ENCODE measurements at places on chromosomes 7 and 10.
A peak's percentile ranks its signal among the peaks of the same experiment; 100 is the strongest.

- DNase-seq: no peak
These were observed 12.3 kb downstream of the CNPY1 start for GRCh38 chr7:155533827-155534690.

- DNase-seq: peak; percentile 90
These were observed 80.8 kb downstream of the SEC23IP start for GRCh38 chr10:119973281-119973680.

- no peak for DNase-seq
These were observed 14.1 kb downstream of the LAT2 start for GRCh38 chr7:74223711-74224510.

DNA sequence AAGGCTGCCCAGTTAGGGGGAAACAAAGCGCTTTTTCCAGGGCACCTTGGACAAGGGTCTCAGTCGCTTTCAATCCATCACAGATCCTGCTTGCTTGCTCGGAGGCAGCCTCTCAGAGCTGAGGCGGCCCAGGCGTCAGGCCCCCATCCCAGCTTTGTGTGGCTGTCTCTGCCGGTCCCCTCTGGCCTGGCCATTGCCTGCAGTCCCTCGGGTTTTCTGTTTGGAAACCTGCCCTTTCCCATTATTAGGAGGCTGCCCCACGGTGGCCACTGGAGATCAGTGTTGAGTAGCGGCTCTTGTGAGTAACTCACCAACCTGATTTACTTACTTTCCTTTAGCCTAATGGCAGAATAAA lies 216.1 kb downstream of the GLRX3 start:
- DNase-seq: no peak

DNA sequence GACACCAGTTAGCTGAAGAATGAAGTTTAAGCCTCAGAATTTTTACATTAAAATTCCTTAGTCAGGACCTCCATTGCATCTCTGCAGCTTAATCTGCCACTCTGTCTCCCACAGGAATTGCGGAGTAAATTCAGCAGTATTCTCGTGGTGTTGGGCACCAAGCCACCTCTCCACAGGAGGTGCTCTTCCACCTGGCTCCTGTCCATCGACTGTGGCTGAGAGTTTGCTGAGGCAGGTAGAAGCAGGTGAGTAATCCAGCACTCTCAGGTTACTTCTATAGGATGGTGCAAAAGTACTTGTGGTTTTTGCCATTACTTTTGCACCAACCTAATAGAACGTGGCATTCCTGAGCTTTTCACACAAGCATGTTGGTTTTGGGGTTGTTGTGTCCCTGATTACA lies 134.1 kb downstream of the GFRA1 start:
- no peak for DNase-seq

DNA sequence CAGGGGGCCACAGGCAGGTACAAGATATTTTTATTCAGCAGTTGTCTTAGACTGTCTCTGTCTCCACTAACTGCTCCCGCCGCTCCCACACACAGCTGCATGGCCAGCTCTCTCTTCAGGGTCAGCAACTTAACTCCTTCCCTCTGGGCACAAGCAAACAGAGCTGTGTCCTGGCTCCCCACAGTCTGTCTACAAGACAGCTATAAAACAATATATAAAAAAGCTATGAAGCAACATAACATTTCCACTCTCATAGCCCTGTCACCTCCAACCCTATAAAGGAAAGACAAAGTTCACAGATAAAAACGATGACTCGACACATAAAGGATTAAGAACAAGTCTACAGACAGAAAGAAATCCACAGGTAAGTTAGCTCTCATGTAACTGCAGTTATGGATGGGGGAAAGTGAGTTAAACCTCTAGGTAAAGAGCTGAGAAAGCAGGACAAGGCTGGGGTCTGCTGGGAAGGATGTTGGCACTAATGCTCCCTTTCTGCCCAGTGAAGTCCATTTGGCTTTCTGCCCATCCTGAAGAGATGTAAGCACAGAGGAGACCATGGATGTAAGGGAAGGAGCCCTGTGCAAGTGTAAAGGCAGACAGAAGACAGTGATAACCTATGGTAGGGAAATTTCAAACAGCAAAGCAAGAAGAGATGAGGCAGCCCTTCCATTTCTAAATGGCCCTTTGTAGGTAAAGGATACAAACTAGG lies 27.0 kb downstream of the RAPGEF5 start:
- DNase-seq: no peak
